MV-4-11 (cell line): ENCODE measurements at places on chromosomes 12 and 14.

DNA sequence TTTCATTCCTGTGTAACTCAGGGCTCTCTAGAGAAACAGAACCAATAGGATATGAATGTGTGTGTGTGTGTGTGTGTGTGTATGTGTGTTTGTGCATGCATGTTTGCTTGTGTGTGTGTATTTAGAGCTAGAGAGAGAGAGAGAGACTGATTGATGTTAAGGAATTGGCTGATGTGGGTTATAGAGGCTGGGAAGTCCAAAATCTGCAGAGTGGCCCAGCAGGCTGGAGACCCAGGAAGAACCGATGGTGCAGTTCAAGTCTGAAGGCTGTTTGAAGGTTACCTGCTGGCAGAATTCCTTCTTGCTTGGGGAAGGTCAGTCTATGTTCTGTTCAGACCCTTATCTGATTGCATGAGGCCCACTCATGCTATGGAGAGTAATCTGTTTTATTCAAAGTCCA is 64.7 kb downstream of the ADCK1 start:
- no peak for DNase-seq

GRCh38 chr12:58425481-58426392 is 484.4 kb downstream of the ATP23 start:
- DNase-seq = peak; percentile 24

DNA sequence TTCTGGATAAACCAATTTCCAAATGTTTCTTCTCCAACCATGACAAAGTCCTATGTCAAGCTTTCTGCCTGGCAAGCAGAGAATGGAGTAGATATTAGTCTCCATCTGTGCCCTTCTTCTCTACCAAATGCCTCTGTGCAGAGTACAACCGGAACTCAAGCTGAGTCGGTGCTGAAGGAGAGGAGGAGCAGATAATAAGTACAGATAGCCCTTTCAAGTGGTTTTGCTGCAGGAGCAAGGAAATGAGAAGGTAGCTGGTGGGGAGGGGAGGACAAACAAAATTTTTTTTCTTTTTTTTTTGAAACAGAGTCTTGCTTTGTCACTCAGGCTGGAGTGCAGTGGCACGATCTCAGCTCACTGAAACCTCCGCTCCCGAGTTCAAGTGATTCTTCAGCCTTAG is 14.2 kb upstream of the HELB start:
- DNase-seq = no peak

DNA sequence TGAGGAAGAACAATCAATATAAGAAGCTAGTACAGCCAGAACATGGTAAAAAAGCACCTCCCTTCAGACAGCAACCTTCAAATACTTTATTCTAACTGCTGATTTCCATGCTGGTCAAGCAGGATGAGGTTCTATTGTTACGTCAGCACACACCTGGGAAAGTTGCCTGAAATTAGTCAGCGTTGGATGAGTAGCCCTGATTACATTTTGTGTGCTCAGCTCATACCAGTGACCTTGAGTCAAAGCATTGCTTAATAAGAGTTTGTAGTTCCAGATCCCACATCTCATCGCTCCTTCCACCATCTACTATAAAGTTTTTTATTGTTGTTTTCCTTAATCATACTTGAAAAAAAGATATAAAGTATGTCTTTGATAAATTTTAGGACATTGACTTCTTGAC is 361.5 kb downstream of the EGLN3 start:
- no peak for DNase-seq

DNA sequence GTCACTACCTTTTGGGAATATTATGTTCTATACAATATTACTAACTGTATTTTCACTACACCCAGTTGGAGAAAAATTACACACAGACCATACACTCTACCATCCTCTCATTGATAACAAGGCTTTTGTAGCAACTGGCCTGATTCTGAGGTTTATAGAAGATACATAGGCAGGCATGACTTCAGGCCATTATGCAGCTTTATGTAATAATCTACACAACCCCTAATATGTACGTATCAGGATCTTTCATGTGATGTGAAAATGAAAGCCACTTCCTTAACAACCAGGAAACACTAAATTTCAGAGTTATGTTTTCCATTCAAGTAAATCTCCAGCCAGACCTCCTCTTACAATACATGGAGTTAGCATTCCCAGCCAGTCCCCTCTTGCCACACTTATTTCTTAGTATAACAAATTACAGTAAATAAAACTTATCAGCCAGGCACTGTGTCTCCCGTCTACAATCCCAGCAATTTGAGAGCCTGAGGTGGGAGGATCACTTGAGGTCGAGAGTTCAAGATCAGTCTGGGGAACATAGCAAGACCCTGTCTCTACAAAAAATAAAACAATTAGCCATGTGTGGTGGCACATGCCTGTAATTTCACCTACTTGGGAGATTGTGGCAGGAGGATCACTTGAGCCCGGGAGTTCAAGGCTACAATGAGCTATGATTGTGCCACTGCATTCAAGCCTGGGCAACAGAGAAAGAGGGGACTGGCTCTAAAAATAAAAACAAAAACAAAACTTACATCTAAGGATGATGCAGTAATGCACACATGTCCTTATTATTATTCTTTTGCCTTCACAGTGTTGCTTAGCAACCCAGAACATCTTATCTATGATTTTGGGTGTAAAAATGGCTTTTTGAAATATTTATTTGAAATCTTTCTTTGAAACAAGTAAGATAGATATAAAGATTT is 10.4 kb upstream of the OSBPL8 start:
- peak; percentile 50 for DNase-seq

GRCh38 chr12:16515666-16516065 is 90.3 kb downstream of the LMO3 start:
- DNase-seq = peak; percentile 81

- no peak for DNase-seq
Measured at GRCh38 chr12:54611715-54612149, 23.0 kb downstream of the LACRT start.

- no peak for DNase-seq
Measured at GRCh38 chr12:129599406-129599805, 304.4 kb downstream of the TMEM132D start.

GRCh38 chr14:103868242-103868897 is 21.0 kb upstream of the PPP1R13B start:
- no peak for DNase-seq
